ENCODE measurements at places on chromosomes 13 and 19.

DNA sequence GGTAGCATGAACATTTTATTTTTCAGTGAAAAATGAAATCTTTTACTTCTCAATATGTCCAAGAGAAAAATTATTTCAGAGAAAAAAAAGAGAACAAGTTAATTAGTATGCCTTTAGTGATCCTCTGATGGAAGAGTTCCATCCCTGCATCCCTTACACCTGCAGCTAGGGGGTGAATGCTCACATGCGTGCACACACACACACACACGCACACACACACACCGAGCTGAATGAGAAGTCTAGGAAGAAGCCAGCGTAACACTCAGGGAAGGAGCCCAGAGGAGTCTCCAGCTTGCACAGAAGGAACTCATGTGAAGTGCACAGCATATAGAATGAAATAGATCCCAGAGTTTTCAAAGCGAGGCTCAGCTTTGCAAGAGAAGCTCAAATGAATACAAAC lies 510.5 kb downstream of the IRS2 start:
- DNase-seq = no peak

GRCh38 chr13:79679334-79679733 lies 198.4 kb downstream of the NDFIP2 start:
- DNase-seq = peak; percentile 85

DNA sequence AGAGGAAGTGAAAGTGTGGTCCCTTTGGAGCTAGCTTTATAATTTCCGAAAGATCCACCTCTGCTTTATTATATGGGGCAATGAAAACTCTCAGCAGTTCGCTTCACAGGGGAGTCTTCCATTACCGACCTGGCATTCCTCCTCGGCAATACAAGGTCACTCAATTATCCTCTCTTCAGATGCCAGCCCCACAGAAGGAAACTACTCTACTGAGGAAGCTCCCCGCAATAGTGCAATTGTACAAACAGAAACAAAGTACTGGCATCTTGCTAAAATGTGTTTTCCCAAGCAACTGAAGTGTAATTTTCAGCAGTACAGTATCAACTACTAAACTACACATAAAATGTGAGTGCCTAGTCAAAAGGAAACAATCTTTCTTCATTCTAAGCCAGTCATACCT lies 702.0 kb downstream of the PCDH9 start:
- no peak for DNase-seq

GRCh38 chr19:45972947-45973540 lies 621 bp downstream of the NOVA2 start:
- no peak for DNase-seq

- peak; percentile 72 for DNase-seq
Observed at GRCh38 chr19:3665681-3666544, 34.4 kb downstream of the PIP5K1C start.

All from right atrium auricular region (tissue), 2 donors.